ENCODE measurements at places on chromosomes 1 and 21.

- no peak for DNase-seq
These were observed 129.8 kb downstream of the IGSF21 start for GRCh38 chr1:18237371-18237770.

- DNase-seq: peak; percentile 65
These were observed 653 bp downstream of the FNDC10 start for GRCh38 chr1:1599030-1599934.

DNA sequence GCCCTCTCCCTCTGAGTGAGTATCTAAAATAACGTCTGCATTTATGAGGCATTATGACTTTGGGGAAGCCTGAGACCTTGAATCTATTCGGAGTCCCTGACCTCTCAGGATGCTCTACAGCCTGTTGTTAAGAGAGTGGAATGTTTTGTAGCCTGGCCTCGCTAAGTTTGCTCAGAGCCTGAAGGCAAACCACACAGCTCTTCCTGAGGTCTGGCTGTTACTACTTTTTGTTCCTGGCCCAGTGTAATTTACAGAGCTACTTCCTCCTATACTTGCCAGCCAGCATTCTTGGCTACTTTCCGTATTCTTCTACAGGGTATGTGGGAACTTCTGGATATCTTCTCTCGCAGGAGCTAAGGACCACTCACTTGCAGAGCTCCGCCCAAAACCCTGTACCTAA lies 3.6 kb upstream of the ZMYM4 start:
- no peak for DNase-seq

DNA sequence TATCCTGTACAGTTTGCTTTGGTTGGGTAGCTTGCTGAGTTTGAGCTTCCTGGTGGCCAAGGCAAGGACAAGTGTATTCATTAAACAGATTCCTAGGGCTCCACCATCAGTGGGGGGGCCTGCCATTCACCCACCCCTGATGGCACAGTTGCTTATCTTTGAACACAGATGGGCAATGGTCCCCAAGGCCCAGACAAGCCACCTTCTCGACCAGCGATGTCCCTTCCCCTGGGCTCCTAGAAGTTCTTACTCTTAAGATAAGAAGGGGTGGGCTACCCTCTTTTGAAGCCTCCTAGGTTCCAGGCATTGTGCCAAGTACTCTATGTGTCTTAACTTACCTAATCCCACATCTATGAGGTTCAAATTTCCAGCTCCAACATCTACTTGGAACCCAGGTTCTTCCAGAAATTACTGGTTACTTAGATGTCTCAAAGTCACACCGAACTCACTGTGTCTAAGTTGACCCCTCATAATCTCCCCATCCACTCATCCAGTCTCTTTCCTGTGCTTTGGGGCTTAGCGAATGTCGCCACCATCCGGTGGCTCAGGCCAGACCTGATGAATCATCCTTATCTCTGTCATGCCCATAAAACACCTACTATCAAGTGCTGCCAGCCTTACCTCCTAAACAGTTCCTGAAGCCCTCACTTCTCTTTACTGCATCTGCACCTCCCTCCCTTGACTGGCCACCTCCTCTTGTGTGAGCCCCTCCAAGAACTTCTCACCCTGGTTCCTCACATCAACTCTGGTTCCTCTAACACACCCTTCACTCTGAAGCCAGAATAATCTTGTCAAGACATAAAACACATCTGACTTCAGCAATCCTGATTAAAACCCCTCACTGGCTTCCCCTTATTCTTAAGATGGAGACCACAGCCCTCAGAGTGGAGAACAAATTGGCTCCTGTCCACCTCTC lies 50.1 kb downstream of the KLHDC7A start:
- no peak for DNase-seq

- DNase-seq: no peak
These were observed 17.4 kb upstream of the METTL18 start for GRCh38 chr1:169812131-169812530.

- DNase-seq: no peak
These were observed 32.8 kb upstream of the DNASE2B start for GRCh38 chr1:84365225-84366221.

GRCh38 chr1:62784509-62785365 lies 805 bp downstream of the ATG4C start:
- no peak for DNase-seq

Measured in activated CD8-positive, alpha-beta memory T cell treated with anti-CD3 and anti-CD28 coated beads, Interleukin-2, amount 50 U/mL, for 48 hours (primary cell).